NCI-H2107 (cell line): ENCODE measurements at places on chromosomes 3 and 15.

DNA sequence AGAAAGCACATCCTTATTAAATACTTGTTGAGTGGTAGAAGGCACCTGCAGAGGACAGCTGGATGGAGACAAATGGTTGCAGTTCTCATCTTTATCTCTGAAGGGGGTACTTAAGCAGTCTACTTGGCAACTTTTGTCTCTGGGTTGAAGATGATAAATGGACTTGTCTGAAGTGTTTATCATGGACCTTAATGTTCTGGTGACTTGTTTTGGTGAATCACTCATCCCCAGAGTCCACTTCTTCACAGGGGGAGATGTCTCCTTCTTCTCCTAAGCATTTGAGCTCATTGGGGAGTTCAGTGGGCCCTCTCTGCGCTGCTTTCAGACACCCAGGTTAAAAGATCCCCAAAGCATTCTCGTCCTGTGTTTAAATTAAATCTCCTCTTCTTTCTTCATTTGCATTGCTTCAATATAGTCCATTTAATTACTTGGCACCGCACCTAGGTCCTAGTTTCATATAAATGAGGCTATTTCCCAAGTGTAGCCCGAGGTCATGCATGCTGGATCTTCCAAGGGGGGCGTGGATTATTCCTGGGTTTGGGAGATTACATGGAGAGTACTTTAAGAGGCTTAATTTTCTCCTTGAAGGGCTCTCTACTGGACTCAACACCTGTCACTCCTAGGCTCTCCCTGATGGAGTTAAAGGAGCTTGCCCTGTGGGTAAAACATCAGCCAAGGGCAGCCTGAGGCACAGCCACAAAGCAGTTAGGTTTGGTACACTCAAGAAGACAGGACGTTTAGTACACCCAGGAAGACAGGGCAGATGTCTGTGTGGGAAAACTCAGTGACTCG, 239.3 kb upstream of the C2CD4B start:
- DNase-seq = no peak

- no peak for DNase-seq
Observed at GRCh38 chr3:124935794-124936542, 1.4 kb upstream of the MUC13 start.

DNA sequence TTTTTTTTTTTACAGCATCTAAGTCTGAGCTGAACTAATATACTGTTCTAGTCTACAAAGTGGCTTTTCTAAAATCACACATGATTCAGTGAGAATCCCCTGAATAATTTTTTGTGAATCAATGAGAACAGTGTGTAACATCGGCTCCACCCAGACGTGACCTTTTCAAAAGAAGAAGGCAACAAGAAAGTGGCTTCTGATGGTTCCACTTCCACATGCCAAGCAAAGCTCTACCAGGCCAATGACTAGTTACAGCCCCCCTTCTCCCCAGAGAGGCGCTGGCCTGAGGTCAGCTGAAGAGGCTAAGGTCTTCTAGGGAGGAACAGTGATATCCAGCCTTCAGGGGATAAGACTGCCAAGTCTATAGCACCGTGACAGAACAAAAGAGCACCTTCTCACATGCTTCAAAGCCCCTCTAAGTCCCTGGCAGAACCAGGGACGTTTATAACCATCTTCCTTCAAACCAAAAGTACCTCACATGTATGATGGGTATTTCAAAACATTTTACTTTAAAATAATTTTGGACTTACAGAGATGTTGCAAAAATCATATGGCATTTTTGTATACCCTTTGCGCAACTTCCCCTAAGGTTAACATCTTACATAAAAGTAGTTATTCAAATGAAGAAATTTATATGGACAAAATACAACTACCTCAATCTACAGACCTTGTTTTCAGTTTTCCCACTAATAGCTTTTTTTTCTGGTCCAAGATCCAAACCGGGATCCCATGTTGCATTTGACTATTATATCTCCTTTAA, 177.9 kb downstream of the OSBPL10 start:
- DNase-seq = no peak

GRCh38 chr3:141602706-141603105, 115.9 kb downstream of the RASA2 start:
- no peak for DNase-seq

DNA sequence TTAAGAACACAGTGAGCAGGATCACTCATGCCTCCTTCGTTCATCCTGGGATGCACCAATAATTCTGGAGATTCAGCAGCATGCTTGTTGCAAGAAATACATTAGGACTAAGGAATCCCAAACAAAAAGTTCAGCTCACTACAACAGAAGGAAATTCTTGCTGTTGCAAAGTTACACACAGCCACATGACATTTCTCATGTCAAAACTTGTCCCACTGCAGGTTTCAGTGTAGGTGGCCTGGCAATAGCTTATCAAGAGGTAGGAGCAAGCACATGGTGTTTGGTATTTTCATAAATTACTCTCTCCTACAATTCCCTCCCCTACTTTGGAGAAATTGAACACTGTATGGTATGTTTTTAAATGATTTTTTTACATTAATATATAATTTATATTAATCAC, 399.6 kb upstream of the EPHA3 start:
- DNase-seq = no peak

GRCh38 chr3:24500806-24501205, 6.2 kb upstream of the THRB start:
- DNase-seq = no peak

DNA sequence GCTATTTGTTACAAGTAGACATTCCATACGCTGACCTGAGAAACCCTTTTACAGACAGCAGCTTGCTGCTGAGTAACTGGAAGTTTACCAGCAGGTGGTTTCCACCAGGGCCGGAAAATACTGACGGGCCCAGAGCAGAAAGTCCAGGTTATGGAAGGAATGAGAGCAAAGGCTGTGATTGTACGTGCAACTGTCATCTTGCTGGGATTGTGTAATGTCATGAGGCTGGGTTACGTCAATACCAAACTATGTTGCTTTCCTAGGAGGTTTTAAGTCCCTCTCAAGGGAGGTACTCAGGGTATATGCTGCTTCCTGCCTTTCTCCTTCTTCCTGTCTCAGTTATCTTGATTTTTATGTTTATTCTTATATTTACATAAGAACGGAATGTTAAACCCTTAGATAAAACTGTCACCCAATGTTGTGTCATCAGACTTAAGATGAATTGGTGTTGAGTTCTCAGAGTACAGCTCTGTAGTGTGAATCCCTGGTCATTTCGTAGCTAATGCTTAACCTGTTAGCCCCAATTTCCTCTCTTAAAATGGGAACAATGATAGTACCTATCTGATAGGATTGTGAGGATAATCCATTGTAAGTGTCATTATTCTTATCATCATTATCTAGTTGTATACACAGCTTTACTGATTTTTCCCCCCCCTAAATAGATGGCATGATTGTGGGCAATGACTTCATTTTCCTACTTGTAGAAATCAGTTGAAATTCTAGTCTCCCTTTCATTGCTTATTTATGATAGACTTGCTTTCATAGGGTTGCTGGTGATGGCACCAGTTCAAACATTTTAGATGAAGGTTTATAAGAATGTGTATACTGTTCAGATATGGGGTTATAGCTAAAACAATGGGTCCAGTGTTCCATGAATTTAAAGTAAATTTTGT, 101.4 kb downstream of the FNDC3B start:
- DNase-seq = no peak

DNA sequence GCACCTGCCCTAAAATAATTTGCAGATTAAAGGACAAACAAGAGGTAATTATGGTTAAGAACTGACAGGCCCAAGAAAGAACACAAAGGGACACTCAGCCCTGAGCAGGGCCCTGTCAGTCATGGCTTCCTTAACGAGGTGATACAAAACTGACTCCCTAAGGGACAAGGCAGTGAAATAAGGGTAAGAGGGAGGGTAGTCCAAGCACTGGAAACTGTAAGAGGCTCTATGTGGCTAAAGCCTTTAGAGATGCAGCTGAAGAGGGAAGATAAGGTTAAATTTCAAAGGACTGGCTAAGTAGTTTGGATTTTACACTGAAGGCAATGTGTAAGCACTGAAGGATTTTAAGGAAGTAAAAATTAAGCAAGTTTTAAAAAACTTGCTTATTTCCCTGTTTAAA, 3.9 kb downstream of the ATR start:
- no peak for DNase-seq

- DNase-seq = no peak
Observed at GRCh38 chr3:13115991-13116390, 42.8 kb upstream of the IQSEC1 start.

GRCh38 chr3:54988838-54989630, 61.2 kb upstream of the LRTM1 start:
- no peak for DNase-seq

GRCh38 chr15:83078712-83079111, 11.7 kb upstream of the BTBD1 start:
- no peak for DNase-seq

DNA sequence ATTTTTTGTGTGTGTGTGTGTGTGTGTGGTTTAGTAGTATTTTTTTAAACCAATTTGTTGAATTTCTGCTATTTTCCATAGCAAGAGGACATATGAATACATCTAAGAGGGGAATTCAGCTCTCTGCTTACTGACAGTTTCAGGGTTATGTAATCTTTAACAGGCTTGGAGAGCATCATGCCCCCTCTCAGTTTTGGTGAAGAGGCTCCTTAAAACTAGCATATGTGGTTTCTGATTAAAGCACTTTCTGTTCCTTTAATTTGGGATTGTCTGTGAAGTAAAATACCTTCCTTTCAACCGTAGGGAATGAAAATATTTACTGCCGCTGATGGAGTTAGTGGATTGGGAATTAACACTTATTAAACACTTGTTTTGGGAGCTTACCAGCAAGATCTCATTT, 19.4 kb upstream of the NFKBIZ start:
- no peak for DNase-seq

DNA sequence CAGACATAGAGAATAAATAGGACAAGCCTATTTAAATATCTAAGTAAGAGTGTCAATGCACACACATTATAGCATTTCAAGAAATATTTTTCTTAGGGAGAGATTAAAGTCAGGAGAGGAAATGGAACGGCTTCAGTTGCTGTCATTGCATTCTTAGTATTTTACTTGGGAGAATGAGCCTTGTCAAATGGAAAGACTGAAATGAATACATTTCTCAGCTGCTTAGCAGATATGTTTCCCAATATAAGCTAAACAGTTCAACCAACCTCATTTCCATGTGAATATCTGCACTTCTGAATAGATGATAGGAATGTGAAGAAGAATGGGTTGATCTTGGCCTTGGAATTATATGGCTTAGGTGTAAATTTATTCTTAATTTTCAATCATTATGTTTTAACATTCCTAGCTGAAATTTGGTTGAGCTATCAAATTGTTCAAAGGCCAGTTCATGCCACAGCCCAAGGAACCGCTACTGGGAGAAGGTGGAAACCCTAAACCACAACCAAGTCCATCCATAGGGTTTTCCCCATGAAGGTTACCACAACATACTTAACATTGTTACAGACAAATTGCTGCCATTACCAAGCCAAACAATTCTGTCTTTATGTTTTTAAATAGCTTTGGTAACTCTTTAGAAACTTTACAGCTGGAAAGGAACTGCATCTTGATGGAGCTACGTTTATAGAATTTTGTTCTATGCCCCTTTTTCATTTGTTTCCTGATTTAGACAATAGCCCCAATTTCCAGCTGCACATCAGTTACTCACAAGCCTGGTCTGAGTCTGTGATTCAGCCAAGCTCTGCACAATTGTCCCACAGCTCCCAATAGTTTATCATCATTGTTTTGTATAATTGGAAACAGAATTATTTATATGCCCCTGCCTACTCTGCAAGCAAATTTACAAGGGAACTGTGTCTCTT, 459.6 kb downstream of the MECOM start:
- DNase-seq = no peak

GRCh38 chr3:13529196-13530112, 19.5 kb upstream of the FBLN2 start:
- no peak for DNase-seq

- no peak for DNase-seq
Observed at GRCh38 chr15:23387621-23388190, 33.2 kb downstream of the GOLGA8S start.

DNA sequence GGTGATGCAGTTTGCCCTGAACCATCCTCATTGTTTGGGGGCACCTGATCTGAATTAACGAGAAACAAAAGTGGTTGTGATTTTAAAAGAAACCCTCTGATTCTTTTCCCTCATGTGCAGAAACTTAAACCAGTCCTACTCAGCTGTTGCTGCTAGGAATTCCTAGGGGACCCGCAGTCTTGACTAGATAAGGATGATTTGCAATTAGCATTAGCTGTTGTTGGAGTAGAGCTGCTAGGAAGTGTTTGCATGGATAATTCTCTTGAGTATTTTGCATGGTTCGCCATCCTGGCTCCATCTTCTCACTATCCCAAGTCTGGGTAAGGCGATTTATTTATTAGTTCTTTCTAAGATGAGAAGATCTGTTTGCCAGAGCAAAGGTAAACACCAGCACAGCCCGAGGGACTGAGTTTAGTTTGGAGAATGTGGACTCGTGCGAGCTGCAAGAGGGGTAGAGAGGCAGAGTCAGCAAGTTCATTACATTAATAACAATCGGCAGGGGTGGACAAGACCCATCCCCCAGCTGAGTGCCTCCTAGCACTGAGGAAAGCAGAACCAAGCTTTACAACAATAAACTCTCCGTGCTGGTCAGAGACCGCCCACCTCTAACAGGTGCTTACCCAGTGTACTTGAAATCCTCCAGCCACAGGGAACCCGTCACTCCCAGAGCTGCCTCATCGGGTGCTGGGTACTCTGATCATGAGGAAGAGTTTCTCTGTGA, 4.1 kb downstream of the FGD5 start:
- DNase-seq = no peak

DNA sequence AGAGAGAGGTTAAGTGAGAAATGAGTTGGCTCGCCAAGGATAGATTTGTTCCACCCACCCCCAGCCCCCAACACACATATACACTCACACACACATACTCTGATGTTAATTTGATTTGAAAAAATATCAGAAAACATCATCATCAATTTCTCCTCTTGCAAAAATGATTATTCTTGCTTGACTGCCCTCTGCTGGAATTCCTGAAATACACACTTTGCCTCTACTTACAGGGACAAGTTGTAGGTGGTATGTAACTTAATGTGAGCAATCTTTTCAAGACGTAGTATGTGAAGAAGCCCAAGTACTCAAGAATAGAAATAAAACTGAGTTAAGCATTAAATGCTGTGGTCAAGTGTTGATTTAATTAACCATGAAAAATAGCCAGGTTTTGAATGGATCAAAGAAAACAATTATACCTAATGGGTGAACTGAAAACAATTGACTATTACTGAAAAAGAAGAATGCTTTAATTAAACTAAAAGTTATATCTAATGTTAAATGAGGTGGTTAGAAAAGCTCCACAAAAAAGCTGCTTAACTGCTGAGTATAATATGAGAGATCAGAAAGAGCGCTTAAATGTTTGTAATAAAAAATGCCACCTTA, 46.6 kb upstream of the MDFIC2 start:
- no peak for DNase-seq

DNA sequence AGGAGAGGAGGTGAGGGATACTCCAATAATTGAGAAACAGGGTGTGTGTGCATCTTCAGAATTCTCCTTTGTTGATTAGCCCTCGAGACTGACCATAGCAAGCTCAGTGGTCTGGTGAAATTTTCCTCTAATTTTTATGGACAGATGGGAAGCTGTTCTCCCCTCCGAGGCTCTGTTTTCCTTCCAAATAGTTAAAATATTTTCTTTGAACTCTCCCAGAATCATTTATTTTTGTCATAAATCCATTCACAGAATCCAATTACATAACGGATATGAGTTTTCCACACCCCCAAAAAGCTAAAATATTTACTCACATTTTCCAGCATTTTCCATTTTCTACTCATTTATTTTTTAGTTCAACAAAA, 36.5 kb downstream of the QTRT2 start:
- DNase-seq = no peak

GRCh38 chr3:134134698-134135415, 105.1 kb upstream of the SLCO2A1 start:
- DNase-seq = no peak
